ENCODE measurements at places on chromosomes 6 and 20.

DNA sequence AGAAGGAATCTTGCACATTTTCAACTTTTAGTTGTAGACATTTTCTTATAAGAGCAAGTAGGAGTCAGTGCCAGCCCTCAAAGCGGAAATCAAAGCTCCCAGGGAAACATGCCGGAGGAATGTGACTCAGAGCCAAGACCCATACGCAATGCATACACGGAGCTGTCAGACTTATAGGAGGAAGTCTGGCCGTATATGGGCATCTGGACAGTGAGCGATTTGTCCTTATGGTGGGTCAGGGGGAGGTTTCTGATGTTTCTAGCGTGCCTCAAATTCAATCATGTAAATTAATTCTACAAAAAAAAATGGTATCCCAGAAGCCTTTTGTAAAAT, 3.6 kb upstream of the CCN2 start:
- no peak for DNase-seq

GRCh38 chr6:130602151-130602770, 224.9 kb upstream of the SMLR1 start:
- peak; percentile 97 for DNase-seq

DNA sequence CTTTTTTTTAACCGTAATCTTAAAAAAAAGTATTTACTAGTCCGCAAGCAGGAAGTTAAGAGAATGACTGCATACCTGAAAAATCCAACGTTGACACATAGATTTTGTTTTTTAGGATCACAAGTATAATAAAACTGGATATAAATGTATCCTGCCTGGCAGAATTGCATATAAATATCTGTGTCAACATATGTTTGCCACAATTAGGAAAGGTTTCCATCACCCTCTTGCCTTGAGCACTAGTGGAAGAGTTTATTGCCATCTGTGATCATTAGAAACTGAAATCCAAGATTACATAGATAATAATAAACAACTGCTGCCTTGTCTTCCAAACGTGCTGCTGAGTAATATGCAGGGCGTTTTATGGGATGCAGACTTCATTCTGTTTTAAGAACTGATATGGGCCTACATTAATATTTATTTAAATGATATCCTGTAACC, 27.9 kb downstream of the PLEKHG1 start:
- peak; percentile 13 for DNase-seq

DNA sequence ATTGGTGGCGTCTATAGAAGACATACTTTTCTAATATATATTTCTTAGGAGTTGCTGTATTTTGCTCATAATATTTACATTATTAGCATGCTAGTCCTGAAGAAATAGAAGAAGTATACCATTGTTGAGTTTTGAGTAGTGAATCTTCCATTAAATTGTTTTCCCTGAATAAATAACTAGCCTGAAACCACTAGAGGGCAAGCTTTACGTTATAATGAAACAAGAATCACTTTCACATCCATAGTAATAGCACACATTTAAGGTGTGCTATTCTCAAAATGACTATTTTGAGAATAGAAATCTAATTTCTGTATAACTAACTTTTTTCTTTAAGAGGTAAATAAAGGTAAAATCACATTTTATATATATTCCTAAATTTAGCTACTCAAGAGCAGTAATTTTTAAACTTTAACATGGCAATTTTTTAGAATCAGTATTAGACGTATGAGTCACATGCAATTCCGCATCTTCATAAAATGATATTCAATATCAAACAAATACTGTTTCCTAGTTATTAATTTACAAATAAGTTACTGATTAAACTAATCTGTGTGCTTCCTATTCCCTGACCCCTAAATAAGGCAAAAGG, 213.2 kb upstream of the MANEA start:
- no peak for DNase-seq

- no peak for DNase-seq
Observed at GRCh38 chr6:2641044-2641725, 109.5 kb downstream of the MYLK4 start.

DNA sequence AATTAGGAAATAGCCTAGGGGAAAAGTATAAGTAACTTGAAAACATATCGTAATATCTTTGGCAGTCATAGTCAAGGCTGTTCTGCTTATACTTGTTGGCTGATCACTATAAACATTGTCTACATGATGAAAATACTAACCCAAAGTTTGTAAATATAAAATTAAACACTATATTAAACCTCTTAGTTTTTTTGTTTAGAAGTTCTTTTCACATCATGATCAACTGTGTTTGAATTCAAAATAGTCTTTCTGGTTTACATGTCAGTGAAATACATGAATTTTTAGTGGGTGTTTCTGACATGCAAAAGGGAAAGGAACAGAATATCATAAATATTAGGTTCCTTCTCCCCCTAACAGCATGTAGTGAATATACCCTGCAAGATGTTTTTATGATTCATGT, 43.5 kb downstream of the ADGRG6 start:
- no peak for DNase-seq

DNA sequence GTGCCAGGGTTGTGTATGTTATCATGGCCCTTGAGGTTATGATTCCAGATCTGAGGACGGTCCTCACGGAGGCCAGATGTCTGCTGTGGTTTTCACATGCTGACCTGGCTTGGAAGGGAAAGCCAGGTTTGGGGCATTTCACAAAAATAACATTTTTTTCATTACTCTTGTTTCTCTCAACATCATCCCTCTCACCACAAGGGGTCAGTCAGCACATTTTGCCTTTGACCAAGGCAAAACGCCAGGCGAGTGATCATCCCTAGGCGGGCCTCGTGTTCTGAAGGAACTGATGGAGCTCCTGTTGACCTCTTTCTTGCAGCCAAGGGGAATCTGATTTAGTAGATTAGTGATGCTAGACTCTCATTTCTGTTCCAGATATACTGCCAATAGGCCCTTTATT, 133.5 kb downstream of the TBC1D7 start:
- DNase-seq: peak; percentile 28

- no peak for DNase-seq
Observed at GRCh38 chr20:49415005-49415667, 67.3 kb downstream of the KCNB1 start.

- DNase-seq: no peak
Observed at GRCh38 chr20:21508230-21509078, 5.4 kb downstream of the NKX2-2 start.

DNA sequence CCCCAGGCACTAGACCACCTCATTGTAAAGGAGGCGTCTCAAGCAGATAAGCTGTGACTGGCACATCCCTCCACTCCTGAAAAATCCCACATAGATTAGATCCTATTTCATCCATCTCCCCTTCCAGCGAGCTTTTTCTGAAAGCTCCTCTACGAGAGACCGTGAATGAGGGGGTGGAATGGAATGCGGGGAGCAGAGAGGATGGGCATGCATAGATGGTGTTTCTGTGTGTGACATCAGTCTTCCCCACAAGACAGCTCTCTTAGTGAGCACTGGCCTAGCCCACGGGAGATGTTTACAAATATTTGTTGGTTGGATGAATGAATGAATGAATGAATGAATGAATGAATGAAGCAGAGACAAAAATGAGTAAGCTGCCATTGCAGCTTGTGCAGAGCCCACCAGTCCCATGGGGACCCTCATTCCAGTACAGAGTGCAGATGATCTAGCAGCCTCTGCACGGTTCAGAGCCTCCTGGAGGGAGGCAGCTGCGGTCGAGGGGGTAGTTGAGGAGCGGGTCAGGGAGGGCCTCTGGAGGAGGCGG, 98.4 kb downstream of the DLGAP4 start:
- DNase-seq: no peak

GRCh38 chr20:19937218-19937617, 79.9 kb upstream of the NAA20 start:
- DNase-seq: no peak

DNA sequence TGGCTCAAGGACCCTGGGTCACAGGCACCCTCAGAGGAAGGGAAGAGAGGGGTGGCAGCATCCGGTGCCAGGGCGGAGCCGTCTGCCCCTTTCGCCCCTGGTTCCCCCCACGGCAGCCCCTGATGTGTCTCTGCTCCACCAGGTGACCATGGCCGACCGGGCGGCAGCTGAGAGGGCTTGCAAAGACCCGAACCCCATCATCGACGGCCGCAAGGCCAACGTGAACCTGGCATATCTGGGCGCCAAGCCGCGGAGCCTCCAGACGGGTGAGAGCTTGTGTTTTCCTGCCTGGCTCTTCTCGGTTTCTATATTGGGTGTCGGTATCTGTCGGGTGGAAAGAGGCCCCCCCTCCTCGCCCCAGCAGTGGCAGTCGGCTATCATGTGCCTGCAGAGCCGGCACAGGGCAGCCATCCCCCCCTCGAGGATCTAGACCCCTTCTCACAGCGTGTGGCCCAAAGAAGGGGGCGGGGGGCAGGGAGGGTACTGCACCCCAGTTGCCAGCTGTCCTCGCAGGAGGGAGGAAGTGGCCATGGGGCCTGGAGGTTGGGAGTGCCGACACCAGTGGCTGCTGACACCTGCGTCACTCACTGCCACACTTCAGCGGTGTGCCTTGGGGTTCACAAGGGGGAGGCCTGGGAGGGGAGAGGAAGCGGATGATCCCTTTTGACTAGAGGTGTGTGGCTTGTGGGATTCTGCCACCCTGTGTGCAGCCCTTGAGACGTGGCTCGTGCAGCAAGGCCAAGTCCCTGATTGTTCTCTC, 1.5 kb downstream of the RBM38 start:
- DNase-seq: no peak

- no peak for DNase-seq
Observed at GRCh38 chr6:106512968-106513574, 116.2 kb downstream of the RTN4IP1 start.

DNA sequence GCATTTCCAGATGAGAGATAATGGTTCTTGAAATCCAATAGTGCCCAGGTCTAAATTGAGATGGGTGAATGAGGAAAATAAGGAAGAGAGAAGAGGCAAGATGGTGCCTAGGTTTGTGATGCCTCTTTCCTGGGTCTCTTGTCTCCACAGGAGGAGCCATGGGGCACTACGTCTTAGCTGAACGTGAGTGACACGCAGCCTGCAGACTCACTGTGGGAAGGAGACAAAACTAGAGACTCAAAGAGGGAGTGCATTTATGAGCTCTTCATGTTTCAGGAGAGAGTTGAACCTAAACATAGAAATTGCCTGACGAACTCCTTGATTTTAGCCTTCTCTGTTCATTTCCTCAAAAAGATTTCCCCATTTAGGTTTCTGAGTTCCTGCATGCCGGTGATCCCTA, 6.8 kb downstream of the HFE start:
- DNase-seq: no peak

DNA sequence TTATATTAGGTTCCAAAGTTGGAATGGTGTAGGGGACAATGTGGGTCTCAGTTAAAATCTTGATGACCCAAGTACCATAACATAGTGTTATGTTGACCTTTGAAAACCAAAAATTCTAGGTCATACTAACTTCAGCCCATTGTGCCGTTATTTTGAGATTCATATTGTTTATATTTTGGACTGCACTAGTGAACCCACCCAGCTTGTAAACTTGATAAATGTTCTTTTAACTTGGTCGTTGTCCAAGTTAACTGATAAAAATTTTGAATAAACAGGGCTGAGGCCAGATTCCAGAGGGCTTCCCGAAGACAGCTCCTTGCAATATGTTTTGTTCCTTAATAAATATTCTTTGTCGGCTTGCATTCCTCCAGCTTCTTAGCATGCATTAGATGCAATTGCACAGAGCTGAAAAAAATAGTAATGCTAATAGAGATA, 90.3 kb downstream of the BCAS1 start:
- no peak for DNase-seq

GRCh38 chr6:161161121-161161520, 112.7 kb downstream of the AGPAT4 start:
- no peak for DNase-seq

GRCh38 chr6:160356074-160356744, 8.0 kb downstream of the SLC22A3 start:
- no peak for DNase-seq

DNA sequence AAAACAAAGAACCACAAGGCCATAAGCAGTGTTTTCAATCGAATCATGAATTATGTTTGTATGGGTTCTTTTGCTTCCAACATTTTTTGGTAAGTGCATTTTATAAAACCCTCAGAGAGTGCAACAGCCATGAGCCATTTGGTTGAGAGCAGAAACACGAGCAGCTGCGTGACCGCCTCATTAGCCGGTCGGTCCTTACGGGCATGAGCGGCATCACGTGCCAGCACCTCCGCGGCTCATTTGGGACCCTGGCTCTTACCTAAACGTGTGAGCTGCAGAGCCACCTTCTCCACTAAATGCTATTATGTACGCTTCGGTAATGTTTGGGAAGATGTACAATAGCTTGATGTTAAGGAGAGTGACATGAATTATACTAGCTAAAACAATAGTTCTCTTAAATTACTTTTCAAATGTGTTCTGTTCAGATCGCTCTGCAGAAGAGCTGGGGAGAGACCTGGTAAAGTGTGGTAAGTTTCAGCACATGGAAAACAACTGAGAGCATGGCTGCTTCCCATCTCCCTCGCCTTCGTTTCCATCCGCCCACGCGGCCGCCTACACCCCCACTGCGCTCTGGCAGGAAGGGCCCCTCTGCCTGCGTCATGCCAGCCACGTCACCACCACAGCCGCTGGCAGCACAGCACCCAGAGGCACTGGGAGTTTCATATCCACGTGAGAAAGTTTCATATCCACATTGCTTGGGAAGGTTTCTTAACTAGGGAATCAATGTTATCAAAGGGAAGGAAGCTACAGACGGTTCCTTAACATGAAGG, 23.7 kb upstream of the PDE10A start:
- DNase-seq: no peak

DNA sequence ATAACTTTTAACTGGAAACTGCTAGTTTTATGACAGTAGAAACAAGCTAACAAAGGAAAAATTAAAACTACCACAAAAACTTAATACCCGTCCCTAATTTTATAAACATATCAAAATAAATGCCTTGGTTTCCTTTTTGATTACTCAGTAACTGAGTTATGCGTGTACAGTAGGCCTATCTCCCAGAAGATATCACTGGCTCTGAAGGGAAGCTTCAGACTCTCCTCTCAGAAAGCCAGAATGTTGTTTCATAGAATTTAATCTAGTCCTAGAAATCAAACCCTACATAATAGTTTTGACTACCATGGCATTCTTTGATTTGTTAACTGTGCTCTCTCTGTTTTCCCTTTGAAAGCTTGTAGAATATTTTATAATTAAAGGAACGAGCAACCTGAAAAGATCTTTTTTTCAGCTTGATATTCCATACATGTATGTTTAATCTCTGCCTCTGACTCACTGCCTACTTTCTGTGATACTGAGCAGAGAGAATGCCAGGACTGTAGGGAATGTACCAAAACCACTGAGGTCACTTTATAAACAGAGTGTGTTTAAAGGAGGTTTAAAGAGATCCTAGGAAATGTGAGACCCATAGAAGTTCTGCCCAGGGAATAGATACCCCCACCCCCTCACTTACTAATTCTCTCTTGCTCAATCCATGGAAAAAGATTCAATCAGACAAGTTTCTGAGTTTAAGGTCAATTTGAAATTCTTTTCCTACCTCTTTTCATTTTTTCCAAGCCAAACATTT, 311.5 kb downstream of the HDGFL1 start:
- peak; percentile 88 for DNase-seq

DNA sequence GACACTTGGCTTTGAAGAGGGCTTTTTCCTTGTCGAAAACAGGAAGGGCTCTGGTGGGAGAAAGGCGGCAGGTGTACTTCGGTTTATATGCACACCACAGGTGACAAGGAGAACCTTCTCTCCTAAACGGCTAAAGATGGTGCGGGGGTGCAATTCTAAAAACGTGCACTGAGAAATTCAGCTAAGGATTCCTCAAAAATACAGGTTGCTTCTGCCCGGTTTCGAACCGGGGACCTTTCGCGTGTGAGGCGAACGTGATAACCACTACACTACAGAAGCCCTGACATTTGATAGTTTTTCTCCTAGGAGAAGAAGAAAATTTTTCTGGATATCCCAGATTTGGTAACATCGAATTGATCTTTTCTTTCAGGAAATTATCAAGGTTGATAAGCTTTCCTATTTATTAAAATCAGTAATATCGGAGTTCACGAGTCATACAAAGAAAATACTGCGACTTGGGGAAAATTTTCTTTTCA, 32.0 kb downstream of the POM121L2 start:
- no peak for DNase-seq

- peak; percentile 98 for DNase-seq
Observed at GRCh38 chr6:32952817-32953739, at the start of gene HLA-DMA. Gene HLA-DMA, minus strand, starts transcription at chr6:32953097. Its CDS starts 61 bp downstream, at chr6:32953036.

Data from GM04503 (cell line).